Fibroblast of lung (primary cell): ENCODE measurements at places on chromosomes 1 and 21. TPM values are rescaled to one million over a fixed set of nuclear protein-coding genes. Genes with fewer than 3 reads are reported as not detected.

SPRR2F gene
- not detected in 2 replicates for total RNA-seq

EDEM3 gene
- total RNA-seq, result 47.9 and 52.4 TPM in 2 replicates

GSTM5 gene
- total RNA-seq, result 16.4 and 21.6 TPM in 2 replicates

TXNIP gene
- total RNA-seq, result 361 and 773 TPM in 2 replicates

ANKRD65 gene
- total RNA-seq, result 1.3 and 2.0 TPM in 2 replicates

SPRR2G gene
- total RNA-seq, result not detected in 2 replicates
